Activated T-cell treated with anti-CD3 and anti-CD28 coated beads, Interleukin-2, amount 50 U/mL, for 72 hours (primary cell): ENCODE measurements at places on chromosomes 2 and 18.

DNA sequence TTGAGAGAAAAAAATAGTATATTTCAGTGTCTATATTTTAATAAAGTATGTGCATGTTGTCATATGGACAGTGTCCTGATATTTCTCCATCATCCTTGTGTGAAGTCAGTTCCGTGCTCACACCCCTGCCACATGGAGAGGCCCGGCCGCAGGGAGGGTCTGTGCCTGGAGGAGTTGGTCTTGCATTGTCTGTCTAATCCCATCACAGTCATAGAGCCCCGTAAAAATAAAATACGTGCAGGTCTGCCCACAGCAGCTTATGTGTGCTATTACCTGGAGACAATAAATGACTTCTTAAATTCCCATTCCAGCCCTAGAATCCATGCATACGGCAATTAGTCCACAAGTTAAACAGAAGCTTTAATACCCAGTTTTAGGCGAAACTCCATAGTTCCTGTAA, 20.1 kb downstream of the MAPRE2 start:
- DNase-seq = no peak

- DNase-seq = no peak
Measured at GRCh38 chr2:16624436-16624780, 41.2 kb downstream of the CYRIA start.

DNA sequence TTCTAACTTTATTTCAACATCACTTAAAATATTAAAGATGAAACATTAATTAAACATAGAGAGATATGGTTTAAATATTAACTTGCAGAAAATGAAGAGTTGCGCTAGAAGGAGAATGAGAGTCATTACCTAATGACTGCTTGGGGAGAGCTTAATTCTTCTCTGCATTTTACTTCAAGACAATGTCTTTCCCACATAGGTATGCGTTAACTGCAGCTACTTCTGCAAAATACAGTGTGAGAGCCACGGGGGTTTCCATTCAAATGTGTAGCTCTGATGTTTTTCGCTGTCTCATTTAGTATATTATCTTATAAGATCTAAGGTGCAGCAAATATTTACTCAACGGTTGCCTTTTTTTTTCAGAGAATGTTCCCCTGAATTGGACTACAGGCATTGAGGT, 126.7 kb downstream of the TMX3 start:
- no peak for DNase-seq

GRCh38 chr18:63339920-63340484, 20.4 kb upstream of the BCL2 start:
- peak; percentile 41 for DNase-seq

DNA sequence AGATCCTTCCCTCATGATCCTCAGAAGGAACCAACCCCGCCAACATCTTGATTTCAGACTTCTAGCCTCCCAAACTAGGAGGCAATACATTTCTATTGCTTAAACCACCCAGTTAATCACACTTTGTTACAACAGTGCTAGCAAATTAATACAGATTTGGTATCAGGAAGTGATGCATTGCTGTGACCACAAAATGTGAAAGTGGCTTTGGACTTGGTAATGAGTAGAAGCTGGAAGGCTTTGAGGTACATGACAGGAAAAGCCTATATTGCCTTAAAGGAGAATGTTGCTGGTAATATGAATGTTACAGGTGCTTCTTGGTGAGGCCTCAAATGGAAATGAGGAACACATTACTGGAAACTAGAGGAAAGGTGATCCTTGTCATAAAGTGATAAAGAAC, 260.3 kb downstream of the SATB2 start:
- DNase-seq = no peak

DNA sequence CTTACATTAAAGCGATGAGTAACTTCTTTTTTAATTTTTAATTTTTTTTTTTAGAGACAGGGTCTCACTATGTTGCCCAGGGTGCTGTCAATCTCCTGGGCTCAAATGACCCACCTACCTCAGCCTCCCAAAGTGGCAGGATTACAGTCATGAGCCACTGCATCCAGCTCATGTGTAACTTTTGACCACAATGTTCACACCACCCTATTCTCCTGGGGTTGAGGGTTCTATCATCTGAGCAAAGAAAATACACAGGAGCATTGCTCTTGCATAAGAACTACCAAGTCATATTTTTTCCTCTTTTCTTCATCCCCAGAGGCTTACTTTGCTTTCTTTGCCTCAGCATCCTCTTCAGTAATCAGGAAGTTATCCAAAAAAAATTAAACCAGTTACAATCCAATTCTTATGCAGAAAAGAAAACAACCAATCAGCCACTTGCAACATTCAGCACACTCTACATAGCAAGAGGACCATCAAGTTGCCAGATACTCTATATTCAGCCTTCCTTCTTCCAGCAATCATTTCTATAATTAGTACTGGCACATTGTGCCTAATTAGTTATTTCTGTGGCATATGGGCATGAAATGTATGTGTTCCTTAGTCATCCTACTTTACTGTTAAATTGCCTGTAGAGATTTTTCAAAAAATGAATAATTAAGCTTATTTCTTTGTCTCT, 345.6 kb downstream of the AKAIN1 start:
- DNase-seq = no peak

GRCh38 chr18:35810520-35810919, 162.0 kb upstream of the RMP24 start:
- no peak for DNase-seq

GRCh38 chr2:128773641-128774319, 455.1 kb upstream of the HS6ST1 start:
- DNase-seq = no peak

- DNase-seq = no peak
Measured at GRCh38 chr18:42052122-42052708, 97.2 kb downstream of the PIK3C3 start.

GRCh38 chr2:98026927-98027522, 31.3 kb upstream of the TMEM131 start:
- no peak for DNase-seq

- no peak for DNase-seq
Measured at GRCh38 chr2:197212344-197213262, 98.0 kb downstream of the ANKRD44 start.

- no peak for DNase-seq
Measured at GRCh38 chr2:69694894-69695849, 46.8 kb upstream of the ANXA4 start.

DNA sequence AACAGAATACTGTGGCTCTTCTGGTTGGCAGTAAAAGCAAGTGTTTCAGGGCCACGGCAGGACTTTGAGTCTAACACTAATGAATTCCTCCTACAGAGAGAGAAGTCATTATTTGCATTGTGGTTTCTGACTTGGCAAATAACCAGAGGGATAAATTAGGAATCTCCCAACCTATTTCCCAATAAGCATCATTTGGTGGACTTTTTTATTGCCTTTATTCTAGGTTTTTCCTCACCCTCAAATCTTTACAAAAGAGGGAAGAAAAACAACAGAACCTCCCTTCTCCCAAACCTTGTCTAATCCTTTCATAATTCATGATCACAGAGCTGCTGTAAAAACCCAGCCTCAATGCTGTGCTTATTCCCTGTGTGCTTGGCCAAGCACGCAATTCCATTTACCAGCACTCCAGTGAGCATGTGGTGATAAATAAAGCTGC, 179.7 kb downstream of the AGPS start:
- no peak for DNase-seq

DNA sequence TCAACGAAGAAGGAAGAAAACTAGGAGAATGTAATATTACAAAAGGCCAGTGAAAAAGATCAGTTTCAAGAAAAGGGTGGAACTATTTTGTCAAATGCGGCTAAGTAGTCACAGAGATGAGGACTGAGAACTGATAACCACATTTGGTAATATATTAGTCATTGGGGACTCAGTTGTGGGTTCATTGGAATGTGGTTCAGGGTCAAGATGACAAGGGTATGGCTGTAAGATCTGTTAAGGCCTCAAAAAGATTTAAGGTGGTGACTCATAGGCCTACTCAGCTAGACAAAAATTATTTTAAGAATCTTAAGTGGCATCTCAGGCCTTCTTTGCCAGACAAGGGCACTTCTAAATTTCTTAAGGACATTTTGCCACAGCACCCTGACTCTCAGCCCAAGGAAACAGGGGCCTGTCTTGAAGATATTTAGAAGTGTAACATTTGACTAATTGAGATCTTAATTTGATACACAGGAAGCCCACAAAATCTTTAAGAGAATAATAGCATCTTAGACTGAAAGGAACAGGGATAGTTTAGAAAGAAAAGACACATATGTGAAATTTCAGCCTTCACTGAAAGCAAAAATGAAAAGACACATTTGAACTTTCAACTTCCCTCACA, 81.3 kb downstream of the STRADB start:
- peak; percentile 46 for DNase-seq

DNA sequence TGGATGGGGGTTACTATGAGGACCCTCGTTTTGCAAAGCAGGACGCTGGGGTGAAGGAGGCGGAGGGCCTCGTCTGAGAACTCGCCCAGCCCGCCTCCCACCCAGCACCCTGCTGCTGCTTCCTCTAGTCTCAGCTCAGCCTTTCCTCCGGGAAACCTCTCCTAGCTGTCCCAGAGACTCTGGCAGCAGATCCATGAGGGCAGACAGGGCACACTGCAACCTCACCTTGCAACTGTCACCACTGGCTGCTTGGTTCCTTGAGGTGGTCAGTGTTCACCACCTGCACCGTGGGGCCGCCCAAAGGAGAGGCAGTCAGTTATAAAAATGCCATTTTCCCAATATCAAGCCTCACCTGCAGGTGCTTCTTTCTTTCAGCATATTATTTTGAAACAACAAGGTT, 45.6 kb downstream of the PARD6G start:
- DNase-seq = no peak

- no peak for DNase-seq
Measured at GRCh38 chr2:44100351-44100750, 68.3 kb upstream of the PPM1B start.

DNA sequence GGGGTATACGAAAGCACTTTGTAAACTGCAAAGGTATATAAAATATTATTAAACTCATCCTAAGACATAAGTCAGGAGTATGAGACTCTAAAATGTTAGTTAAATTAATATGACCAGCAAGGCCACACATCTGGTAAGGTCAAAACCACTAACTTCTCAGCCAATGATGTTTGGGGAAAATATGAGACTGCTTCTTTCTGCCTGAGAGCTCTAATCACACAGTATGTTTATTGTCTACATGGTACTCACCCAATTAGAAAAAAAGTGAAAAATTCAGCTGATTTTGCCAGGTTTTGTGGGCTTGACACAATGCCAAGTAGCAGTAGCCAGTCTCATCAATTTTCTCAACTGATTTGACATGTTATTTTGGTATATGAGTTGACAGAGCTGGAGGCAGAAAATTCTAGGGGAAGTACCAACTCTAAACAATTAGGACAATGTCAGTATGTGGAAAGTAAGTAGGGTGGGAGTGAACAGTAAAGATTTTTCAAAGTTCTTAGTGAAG, 87.3 kb downstream of the ALK start:
- DNase-seq = no peak

- no peak for DNase-seq
Measured at GRCh38 chr2:241641631-241642030, 4.1 kb downstream of the ATG4B start.

DNA sequence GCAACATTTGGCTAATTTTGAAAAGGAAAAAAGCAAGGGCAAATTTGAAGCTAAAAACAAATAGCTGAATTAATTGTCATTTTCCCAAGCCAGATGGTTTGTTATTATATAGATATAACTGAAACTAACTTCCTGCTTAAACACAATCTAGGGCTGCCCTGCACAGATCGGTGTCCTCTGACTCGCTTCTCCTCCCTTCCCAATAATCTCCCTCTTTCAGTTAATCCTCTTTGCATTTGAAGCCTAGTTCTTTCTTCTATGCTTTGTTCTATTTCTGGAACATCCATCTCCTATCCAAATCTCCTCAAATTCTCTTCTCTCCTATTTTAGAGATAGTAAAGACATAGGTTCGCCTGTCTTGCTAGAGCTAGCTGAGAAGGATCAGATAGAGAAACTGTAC, 328.1 kb downstream of the SLC8A1 start:
- no peak for DNase-seq

DNA sequence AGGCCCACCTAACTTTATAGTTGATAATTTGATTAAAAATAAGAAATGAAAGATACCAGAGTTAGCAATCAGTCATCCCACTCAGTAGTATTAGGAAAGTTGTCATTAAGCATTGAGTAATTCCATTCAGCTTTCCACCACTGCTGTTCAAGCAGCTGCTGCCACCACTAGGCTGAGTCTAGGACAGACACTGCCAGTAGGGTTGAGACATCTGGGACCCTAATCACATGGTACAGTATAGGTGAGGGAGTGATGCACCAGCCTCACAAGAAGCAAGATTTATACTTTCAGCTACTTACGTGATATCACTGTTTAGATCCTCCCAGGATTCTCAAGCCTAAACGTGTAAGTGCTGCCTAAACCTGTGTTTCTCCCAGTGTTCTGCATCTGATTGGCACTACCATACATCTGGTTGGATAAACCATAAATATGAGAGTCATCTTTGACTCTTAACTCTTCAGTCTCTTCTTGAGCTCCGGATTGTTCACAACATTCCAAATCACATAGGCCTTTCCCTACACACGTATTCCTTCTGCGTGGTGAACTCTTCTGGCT, 3.2 kb downstream of the UBXN4 start:
- DNase-seq = peak; percentile 23

- no peak for DNase-seq
Measured at GRCh38 chr18:45102126-45102525, 421.4 kb downstream of the SETBP1 start.

DNA sequence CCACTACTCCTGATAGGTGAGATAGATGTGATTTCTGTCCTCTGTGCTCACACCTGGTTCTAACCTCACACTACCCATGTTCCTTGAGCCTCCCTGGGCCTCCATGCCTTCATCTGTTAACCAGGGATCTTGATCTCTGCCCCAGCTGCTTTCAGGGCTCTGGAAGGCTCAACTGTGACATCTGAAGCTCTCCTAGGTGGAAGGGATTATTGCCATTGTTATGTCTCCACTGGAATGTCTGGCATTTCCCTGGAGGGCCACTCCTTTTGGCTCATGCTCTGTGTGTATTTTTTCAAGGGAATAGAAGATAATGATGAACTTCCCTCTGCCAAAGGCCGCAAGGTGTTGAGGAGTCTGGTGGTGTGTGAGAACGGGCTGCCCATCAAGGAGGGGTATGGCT, 41.2 kb downstream of the PCARE start:
- no peak for DNase-seq

GRCh38 chr2:189393440-189394111, 47.7 kb upstream of the WDR75 start:
- no peak for DNase-seq

DNA sequence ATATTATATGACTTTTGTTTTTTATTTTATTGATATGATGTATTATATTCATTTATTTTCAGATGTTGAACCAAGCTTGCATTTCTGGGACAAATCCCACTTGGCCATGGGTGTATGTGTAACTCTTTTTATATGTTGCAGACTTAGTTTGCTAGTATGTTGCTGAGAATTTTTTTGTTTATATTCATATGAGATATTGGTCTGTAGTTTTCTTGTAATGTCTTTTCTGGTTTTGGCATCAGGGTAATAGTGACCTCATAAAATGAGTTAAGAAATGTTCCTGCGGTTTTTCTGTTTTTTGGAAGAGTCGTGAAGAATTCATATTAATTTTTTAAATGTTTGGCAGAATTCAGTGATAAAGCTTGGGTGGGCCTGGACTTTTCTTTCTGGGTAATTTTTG, 88.7 kb downstream of the ASB1 start:
- no peak for DNase-seq
